ENCODE measurements at places on chromosomes 4 and X.

DNA sequence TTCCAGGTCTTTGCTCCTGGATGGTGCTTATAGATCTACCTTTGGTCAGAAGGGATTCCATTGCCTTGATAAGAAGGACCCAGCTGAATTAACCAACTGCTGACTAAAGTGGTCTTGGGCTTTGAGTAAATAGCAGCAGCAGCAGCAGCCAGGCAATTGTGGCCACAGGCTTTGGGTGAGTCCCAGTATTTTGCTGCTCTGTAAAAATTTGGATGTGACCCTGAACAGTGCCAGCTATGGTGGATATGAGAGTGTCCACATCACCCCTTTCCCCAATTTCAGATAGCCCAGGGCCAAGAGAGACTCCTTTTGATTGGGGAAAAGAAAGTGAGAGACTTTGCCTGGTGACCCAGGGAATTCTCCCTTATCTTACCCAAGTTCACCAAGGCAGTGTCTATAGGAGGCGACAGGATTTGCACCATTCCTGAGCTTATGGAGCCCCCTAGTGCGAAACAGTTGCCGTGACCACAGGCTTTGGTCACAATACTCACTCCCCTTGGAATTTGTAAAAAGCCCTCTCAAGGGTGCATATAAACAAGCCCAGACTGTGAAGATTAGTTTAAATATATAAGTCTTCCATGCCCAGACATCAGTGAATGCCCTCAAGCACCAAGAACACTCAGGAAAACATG is 518.0 kb downstream of the TMA16 start:
- no peak for DNase-seq

GRCh38 chr4:1470816-1471442 is 64.7 kb upstream of the NKX1-1 start:
- no peak for DNase-seq

DNA sequence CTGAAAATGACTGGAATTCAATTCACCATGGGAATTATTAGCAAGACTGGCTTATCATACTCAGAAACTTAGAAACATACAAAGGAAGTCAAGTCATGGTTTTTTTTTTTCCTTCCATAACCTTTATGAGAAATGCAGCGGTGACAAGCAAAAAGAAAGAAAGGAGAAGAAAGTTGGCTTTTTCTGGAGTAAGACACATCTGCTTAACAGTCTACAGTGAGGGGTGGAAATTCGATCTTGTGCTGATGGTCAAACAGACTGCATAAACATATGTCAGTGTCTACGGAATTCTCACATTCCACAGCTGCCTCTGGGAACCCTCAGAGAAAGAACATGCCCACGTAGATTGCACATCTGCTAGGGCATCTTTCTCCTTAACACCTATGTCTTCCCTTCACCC is 54.6 kb downstream of the PROM1 start:
- DNase-seq: peak; percentile 54

GRCh38 chr4:157713342-157713741 is 459.5 kb downstream of the GASK1B start:
- DNase-seq: peak; percentile 18

- no peak for DNase-seq
Measured at GRCh38 chr4:169152098-169152497, 118.7 kb downstream of the SH3RF1 start.

- no peak for DNase-seq
Measured at GRCh38 chrX:46754586-46755061, 4.3 kb downstream of the SLC9A7 start.

DNA sequence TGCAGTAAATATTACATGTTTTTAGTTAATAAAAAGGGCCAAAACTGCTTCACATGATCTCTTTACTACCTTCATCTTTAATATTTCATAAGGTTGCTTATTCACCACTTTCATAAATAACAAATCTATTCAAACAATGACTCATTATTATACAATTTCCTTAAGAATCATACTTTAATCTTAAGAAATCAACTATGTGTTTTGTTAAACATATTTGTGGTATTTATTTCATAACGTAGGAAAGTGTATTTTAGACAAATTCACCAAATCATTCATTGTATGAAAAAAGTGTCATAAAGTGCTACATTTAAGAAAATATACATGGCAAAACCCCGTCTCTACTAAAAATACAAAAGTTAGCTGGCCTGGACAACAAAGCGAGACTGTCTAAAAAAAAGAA is 150.5 kb upstream of the RXFP1 start:
- peak; percentile 82 for DNase-seq

DNA sequence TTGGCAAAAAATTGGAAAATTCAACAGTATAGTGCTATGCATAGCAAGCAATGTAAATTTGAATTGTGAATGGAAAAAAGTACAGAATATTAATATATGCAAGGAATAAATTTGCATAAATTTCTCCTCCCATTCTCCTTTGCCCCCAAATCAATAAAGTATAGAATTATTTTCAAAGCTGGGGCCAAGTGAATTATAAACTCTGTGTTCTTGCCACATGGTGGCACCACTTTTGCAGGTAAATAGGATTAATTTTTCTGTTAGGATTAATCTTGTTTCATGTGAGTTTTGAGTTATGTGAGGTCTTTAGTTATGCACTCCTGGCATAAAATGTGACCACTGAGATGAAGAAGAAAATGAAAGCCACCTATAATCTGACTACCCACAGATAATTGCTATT is 19.9 kb downstream of the COPS4 start:
- DNase-seq: peak; percentile 35

- DNase-seq: peak; percentile 70
Measured at GRCh38 chrX:152635941-152636340, 1.8 kb upstream of the GABRQ start.

Measured in cardiac fibroblast (primary cell).